ENCODE measurements at places on chromosomes 1 and 21.

- DNase-seq: no peak
Measured at GRCh38 chr1:28819020-28819419, 7.0 kb downstream of the OPRD1 start.

DNA sequence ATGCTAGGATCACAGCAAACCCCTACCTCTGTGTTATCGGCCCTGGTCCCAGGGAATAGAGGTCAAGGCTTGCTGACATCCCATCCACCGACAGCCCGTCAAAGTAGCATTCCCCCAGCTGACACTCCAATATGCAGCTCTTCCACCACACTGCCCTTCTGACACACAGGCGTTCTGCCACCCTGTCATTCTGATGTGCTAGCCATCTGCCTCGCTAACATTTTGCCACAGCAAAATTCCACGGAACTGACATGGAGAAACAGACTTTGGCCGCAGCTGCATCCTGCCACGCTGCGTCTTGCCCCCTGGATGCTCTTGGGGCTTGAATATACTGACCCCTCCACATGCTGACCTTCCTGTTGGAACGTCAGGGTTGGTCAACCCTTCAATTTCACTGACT, 163.2 kb upstream of the CSF3R start:
- DNase-seq: no peak

- no peak for DNase-seq
Measured at GRCh38 chr1:218414060-218414728, 69.1 kb downstream of the TGFB2 start.

GRCh38 chr1:53110370-53111072, 31.9 kb downstream of the SLC1A7 start:
- no peak for DNase-seq

- no peak for DNase-seq
Measured at GRCh38 chr1:62103846-62104245, 90.8 kb upstream of the L1TD1 start.

DNA sequence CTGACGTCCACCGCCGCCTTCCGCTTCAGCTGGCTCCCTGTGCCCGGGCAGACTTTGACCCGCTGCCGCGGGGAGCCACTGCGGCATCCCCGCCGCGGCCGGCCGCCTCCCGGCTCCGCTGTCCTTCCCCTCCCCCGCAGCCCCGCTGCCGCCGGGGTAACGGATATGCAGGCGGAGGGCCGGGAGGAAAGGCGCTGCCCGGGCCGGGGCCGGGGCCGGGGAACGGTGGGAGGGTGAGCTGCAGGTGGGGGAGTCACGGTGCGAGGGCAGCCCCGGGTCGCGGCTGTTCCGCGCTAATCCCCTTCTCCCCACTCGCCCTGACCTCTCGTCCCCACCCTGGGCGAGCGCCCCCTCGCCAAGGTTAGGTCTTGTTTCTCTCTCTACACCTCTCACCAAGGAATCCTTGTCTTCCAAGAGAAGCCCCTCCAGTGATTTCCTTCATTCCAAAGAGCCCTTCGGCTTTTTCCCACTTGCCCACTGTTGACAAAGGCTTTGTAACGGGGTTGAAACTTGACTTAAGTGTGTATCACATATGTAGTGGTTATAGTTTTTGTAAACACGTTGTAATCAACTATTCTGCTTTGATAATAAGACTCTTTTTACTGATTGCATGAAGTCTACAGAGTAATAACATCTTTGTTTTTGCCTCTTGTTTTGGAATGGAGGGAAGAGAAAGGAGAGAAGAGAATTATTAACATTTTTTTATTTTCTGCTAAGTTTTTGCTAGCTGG, 669 bp downstream of the XPR1 start:
- peak; percentile 46 for DNase-seq

GRCh38 chr1:186717286-186717685, 37.1 kb upstream of the PTGS2 start:
- DNase-seq: no peak

DNA sequence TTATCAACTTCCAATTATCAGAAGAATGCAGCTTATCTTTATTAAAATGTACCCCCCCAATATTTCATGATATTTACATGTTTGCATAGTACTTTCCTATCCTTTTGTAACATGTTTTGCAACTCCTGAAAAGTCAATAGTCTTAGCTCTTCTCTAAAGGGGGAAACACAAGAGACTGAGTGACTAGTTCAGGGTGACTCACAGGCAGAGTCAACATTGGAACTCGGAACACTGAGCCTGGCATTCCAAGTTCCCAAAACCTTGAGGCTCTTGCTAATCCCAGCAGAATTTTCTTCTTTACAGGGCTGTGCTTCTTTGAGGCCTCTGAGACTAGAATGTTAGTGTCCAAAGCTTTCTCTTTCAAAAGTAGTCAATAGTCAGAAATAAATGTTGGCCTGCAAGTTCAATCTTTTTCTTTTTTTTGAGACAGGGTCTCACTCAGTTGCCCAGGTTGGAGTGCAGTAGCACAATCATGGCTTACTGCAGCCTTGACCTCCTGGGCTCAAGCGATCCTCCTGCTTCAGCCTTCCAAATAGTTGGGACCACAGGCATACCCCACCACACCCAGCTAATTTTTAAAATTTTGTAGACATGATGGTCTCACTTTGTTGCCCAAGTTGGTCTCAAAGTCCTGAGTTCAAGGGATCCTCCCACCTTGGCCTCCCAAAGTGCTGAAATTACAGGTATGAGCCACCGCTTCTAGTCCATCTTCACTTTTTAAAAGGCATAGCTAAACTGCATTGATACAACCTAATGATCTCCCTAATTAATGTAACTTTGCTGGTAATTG, 37.5 kb downstream of the ZNF281 start:
- DNase-seq: no peak

GRCh38 chr1:6360117-6360496, 33.5 kb downstream of the ACOT7 start:
- DNase-seq: no peak

GRCh38 chr1:43549921-43550597, 19.4 kb downstream of the PTPRF start:
- no peak for DNase-seq

GRCh38 chr1:51328279-51328678, 2.1 kb downstream of the TTC39A start:
- no peak for DNase-seq

GRCh38 chr1:43532716-43533115, 2.0 kb downstream of the PTPRF start:
- DNase-seq: no peak

- no peak for DNase-seq
Measured at GRCh38 chr21:45289655-45290515, 2.2 kb upstream of the POFUT2 start.

DNA sequence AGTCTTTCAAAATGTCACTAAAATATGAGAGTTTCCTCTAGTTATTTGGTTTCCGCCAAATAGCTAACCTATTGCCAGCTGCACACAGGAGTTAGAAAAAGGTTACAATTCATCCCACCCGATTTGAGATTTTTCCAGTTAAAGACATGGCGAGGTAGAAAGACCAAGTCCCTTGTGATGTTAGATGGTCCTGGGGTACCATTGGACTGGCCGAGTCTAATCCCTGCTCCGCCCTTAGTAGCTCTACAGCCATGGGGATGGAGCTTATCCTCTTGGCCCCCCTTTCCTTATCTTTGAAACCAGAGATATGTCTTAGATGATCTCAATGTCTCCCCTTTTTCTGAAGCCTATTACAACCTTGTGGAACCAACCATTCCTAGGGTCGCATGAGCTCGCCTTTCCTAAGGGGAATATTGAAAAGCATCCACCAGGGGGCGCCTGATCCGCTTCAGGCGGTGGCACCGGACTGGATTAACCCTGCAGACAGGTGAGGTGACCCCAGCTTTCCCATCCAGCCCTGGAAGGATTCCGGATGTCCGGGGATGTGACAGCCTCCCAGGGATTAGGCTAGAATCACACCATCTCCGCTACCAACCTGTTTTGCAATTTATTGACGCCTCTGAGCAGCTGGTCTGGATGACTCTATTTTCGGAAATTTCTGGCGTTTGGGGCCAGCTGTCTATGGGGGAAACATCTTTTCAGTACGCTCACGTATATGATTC, 68.3 kb upstream of the SIM2 start:
- DNase-seq: peak; percentile 50

GRCh38 chr1:201661823-201662359, 123.0 kb downstream of the NAV1 start:
- no peak for DNase-seq

DNA sequence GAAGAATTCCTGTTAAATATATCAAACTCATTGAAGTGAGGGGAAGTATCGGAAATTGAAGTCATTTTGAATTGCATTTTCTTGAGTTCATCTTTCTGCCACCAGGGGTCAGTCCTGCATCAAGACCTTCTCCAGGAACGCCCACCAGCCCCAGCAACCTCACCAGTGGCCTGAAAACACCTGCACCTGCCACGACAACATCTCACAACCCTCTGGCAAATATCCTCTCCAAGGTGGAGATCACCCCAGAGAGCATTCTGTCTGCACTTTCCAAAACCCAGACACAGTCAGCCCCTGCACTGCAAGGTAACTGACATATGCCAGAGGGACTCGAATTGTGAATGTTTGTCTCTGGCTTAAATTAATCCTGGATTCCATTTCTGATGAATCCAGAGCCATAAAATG, 22.8 kb upstream of the TARS2 start:
- peak; percentile 76 for DNase-seq

DNA sequence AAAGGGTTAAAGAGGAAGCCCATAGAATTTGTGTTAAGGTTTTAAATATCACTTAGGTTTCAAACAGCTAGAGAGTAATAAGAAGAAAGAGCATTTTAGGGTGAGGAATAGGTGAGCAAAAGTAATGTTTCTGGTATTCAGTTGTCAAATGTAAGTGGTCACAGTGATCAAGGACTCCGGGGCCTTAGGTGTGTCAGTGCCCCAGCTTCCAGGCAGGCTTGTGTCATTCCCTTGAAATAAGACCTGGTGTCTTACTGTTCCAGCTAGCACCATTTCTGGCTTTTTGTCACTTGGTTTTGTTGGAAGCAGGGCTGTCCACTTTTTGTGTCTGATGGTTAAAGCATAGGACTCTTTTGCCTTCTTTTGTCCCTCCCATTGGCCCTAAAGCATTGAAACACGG, 69.6 kb downstream of the DYRK1A start:
- DNase-seq: no peak

DNA sequence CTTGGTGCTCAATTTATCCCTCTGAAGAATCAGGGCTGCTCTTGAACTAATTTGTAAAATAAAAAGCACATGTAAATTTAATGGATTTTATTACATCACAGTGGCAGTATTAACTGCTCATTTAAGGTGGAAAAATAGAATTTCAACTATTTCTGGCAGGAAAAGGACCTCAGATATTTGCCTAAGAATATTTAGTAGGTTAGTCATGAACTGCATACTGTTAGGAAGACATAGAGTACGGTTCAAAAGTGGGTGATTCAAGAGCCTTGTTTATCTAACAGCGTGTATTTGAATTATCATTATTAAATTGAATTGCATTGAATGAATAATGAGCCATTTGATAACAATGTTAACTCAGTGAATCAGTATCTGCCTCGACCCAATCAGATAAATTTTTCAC, 248.8 kb upstream of the PBX1 start:
- DNase-seq: no peak

GRCh38 chr21:24418671-24419070, 1188.6 kb downstream of the MRPL39 start:
- DNase-seq: no peak

DNA sequence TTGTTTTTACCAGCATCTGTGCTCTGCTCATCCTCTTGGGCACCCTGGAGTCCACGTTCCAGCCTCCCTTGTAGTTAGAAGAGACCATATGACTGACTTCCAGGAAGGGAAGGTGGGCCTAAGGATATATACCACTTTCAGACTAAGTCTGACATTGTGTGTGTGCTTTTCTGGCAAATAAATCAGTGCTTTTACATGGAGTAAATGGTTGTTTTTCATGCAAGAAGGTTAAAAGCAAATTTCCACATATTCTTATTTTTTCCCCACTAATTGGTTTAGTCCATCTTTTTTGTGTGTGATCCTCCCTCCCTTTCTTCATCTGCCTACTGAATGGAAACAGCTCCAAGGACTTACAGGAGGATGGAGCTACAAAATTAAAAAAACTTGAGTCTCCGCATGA, 119.8 kb downstream of the TBX15 start:
- no peak for DNase-seq

- DNase-seq: no peak
Measured at GRCh38 chr1:61138921-61139774, 56.8 kb downstream of the NFIA start.

GRCh38 chr1:193767886-193768285, 581.5 kb upstream of the B3GALT2 start:
- no peak for DNase-seq

- DNase-seq: no peak
Measured at GRCh38 chr21:34204481-34205439, 131.4 kb downstream of the MRPS6 start.

GRCh38 chr1:151907363-151908139, 1.8 kb downstream of the THEM4 start:
- no peak for DNase-seq

DNA sequence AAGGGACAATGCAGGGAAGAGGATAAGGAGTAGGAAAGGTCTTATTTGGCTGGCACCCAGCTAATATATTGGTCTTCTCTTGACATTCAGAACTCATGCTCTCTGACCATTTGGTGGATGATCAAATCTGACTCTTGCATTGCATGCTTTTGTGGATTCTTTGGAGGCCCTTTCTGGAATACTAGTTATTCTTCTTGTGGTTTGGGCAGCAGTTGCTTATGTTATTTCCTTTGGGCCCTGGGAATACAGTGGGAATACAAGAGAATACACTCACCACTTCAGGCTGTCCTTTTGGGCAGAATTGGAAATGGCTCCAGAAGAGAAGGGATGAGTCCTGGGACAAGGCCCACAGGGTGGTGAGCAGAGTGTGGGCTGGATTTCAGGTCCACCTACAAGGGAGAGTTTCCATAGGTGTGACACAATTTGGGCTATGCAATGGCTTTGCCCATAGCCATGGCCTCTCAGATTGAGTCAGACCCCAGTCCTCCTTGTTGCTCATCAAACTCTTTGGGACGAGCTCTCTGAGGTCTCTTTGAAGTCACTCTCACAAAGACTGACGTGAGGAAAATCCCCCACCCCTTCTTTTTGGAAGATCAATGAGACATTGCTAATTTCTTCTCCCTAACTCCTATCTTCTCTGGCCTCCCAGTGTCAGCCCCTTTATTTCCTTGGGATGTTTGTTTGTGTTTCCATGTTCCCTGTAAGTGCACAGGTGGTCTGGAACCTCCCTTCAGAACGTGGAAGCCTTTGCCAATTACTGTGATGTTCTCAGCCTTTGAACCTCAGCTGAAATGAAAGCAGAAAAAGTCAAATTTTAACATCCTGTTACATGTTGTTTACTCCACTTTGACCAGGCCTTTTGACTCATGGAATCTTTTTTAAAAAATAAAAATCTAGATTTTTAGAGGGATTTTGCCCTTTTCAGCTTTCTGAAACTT, 19.4 kb downstream of the HSD11B1 start:
- DNase-seq: no peak

Data from CD4-positive, alpha-beta T cell treated with Interleukin-2 at 100 ng/mL for 4 hours (primary cell).